Glomerular endothelial cell (primary cell): ENCODE measurements at places on chromosomes 13 and 19. TPM values are rescaled to one million over a fixed set of nuclear protein-coding genes. Genes with fewer than 3 reads are reported as not detected.

- no peak for DNase-seq
These were observed 12.1 kb downstream of the UFM1 start for GRCh38 chr13:38361542-38362262.

DNA sequence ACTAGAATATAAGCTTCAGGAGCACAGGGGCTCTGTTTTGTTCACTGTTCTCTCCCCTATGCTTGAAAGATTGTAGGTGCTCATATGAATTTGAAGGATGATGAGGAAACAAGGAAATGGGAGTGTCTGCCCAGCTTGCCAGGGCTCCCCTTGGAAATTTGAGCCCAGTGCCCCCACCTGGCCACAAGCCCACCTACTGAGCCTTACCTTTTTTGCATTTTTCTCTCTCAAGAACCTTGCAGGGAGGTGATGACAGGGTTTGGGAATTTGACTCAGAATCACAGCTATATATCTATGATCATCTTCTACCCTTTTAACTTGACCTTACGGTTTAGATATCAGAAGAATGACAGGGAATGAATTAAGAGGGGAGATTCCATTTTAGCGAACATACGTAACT lies 33.8 kb downstream of the SERP2 start:
- DNase-seq, result no peak

DNA sequence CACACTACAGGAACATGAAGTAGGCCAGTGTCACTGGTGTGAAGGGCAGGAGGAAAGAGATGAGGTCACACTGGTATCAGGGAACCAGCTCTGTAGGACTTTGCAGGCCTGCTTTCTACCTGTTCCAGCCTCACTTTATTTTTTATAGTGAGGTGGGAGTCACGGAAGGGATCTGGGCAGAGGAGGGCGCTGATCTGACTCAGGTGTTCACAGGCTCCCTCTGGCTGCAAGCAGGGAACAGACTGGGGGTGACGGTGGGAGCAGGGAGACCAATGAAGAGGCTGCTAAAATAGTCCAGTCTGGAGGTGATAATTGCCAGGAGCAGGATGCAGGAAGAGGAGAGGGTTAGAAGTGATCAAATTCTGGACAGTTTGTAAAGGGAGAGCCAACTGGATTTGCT lies 2.8 kb downstream of the THAP8 start:
- DNase-seq, result no peak

Gene IL11
- total RNA-seq, result 3.1 and 6.8 TPM in 2 replicates

GRCh38 chr19:15836330-15837220 lies 21.1 kb upstream of the OR10H1 start:
- peak; percentile 50 for DNase-seq

DNA sequence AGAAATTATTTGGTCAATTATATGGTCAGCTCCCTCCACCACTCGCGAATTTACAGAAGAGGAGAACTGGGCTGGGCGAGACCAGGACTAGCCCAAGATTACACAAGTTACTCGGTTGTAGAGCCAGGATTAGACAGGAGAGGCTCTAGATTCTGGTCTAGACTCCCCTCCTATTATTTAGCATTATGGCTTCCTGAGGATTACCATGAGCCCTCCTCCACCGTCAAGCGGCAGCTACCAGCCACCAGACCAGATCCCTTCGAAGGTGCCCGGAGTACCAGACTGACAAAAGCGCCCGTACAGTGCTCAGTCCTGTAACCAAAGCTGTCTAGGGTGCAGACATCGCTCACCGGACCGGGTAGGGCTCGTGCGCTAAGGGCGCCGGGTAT lies 497 bp upstream of the MLNR start:
- no peak for DNase-seq

Gene CGB7
- total RNA-seq, result not detected in 2 replicates

GRCh38 chr13:42615691-42616090 lies 41.7 kb downstream of the TNFSF11 start:
- no peak for DNase-seq

GRCh38 chr13:46559272-46559805 lies 6.4 kb downstream of the LRCH1 start:
- DNase-seq, result no peak

GRCh38 chr13:33697926-33698325 lies 120.0 kb upstream of the RFC3 start:
- DNase-seq, result no peak

Gene CEACAM16
- total RNA-seq, result not detected in 2 replicates

DNA sequence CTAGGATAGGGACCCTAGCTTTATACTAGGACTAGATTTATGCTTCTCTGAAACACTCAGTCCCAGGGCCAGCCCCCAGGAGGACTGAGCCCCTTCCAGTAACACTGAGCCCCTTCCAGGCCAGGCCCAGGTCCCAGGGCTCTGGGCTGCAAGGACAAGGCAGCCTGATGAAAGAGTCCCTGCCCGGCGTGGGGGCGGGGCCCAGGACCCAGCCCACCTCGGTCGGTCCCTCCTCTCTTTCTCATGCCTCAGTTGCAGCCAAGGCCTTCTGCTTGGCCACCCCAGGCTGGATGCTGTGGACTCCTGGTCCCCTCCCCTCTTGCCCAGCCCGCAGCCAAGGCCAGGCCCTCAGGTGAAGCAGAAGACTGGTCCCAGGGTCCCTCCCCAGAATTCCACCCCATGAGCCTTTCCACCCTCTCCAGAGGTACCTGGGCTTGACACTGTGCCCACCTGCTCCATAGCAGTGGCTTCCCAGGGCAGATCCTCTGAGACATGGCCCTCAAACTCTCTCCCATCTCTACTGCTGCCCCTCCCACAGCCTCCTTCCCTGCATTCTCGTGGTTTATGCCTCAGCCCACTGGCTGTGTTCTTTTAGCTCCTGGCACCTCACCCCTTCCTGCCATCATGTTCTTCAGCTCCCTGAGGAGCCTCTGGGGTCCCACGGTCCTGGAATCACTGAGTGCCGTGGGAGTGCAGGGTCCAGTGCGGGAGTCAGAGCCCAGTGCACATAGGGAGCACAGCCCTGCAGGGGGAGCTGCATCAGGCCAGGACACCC lies 53.6 kb upstream of the C1QTNF9B start:
- no peak for DNase-seq

Gene PRTN3
- total RNA-seq, result not detected in 2 replicates

DNA sequence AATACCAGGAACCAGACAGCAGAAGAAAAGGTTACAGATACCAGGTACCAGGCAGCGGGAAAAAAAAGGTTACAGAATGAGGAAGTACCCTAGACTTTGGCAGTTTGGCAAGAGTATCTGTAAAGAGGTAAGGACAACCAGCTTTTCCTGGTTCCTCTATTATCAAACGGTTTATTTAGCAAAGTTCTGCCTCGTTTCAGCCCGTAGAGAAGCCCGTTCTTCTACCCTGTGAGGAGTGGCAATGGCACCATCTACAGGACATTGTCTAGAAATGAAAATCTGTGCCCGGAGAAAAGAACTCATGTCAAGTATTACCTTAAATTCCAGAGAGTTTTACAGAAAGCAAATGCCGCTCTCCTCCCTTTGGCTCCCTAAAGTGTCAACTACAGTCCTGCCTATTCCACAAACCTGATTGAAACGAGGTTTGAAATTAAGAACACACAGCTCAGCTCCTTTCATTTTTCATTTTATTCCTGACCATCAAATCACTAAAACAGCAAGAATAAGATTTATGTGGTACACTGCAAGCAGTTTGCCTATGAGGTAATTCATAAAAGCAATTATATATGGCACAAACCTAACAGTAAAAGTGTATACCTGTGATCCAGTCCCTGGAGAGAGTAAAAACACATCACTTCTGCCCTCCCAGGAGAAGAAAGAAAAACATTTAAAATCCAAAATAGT lies 226.3 kb downstream of the SLC7A1 start:
- DNase-seq, result peak; percentile 31

GRCh38 chr13:96141032-96141431 lies 51.1 kb downstream of the HS6ST3 start:
- peak; percentile 3 for DNase-seq

Gene GSX1
- not detected in 2 replicates for total RNA-seq

DNA sequence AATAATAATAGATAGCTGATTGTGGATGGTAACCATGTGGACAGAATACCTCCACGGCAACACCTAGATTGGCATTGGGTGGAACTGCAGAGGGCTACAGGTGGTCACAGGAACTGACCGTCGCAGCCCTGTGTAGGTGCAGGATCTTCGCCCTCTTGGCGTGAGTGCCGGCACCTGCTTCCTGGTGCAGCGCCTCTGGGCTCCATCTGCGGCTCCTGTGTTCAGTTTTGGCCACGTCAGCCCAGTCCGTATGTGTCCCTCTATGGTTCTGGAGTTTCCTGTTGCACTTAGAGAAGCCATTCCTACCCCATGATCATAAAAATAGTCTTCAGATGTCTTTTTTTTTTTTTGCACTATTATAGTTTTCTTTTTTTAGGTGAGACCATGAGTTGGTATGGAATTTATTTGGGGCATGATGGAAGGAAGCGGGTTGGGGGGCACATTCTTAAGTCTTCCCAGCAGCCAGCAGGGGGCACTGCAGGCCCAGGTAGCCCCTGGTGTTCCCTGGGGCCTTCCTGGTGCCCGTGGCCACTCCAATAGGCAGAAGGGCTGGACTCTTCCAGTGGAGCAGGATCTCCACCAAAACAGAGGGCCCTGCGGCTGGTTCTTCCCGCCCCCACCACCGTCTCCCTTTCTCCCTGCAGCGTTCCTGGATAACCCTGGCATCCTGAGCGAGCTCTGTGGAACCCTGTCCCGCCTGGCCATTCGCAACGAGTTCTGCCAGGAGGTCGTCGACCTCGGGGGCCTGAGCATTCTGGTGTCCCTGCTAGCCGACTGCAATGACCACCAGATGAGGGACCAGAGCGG lies 10.1 kb upstream of the SLC25A42 start:
- DNase-seq, result no peak

GRCh38 chr19:38712161-38712748 lies 32.0 kb downstream of the CAPN12 start:
- DNase-seq, result no peak

GRCh38 chr19:42325896-42326771 lies 699 bp downstream of the MEGF8 start:
- DNase-seq, result no peak
